Placental pericyte (primary cell): ENCODE measurements at places on chromosomes 11 and 22. TPM values are rescaled to one million over a fixed set of nuclear protein-coding genes. Genes with fewer than 3 reads are reported as not detected.

MYO7A gene
- 0.14 and 0.22 TPM in 2 replicates for total RNA-seq

MEI1 gene
- total RNA-seq: 6.7 and 11.6 TPM in 2 replicates

ABTB2 gene
- total RNA-seq: 12.5 and 15.2 TPM in 2 replicates

BCL2L13 gene
- 55.4 and 58.6 TPM in 2 replicates for total RNA-seq

TOMT gene
- total RNA-seq: not detected in 2 replicates

KCNJ1 gene
- total RNA-seq: not detected in 2 replicates

RAG2 gene
- not detected in 2 replicates for total RNA-seq

VWCE gene
- 1.1 TPM in 2 replicates for total RNA-seq

NTM gene
- 15.1 and 97.8 TPM in 2 replicates for total RNA-seq

RAB39A gene
- total RNA-seq: not detected in 2 replicates

CYTH4 gene
- 0.86 TPM in 1 of 2 replicates, not detected in the other for total RNA-seq

PLAAT3 gene
- 3.3 and 10.9 TPM in 2 replicates for total RNA-seq

DDI1 gene
- not detected in 2 replicates for total RNA-seq

YPEL1 gene
- total RNA-seq: 0.14 and 0.22 TPM in 2 replicates

OR10A5 gene
- not detected in 2 replicates for total RNA-seq

OR51B5 gene
- 0.57 TPM in 1 of 2 replicates, not detected in the other for total RNA-seq

DMC1 gene
- total RNA-seq: 0.88 and 4.3 TPM in 2 replicates

MS4A6A gene
- not detected in 2 replicates for total RNA-seq

PRODH gene
- total RNA-seq: 0.44 TPM in 1 of 2 replicates, not detected in the other
